Ecto neural progenitor cell (in vitro differentiated cells): ENCODE measurements at places on chromosomes 12 and 14.

- DNase-seq: no peak
Observed at GRCh38 chr12:14514154-14514842, 53.4 kb downstream of the PLBD1 start.

DNA sequence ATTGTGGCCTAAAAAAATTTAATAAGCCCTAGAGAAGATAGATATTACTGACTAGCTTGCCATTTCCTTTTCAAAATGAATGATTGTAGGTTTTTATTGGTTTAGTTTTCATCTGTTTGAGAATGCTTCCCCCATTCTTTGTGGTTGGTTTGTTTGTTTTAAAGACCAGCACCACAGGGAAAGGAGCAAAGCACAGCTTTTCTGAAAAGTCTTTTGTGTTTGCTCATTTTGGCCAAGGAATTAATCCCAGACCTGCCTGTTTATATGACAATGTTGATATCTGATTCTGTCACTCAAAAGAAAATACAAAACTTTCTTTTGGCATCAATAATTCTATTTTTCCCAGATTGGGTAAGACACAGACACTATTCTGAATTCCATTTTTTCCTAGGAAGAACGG, 312.5 kb upstream of the FLRT2 start:
- no peak for DNase-seq

GRCh38 chr12:128079446-128079845, 187.5 kb upstream of the TMEM132C start:
- DNase-seq: no peak

GRCh38 chr12:20268771-20269170, 99.6 kb upstream of the PDE3A start:
- DNase-seq: no peak

GRCh38 chr14:66383771-66384170, 102.4 kb upstream of the CCDC196 start:
- DNase-seq: no peak
